Dermis microvascular lymphatic vessel endothelial cell (primary cell): ENCODE measurements at places on chromosomes 16 and 17. TPM values are rescaled to one million over a fixed set of nuclear protein-coding genes. Genes with fewer than 3 reads are reported as not detected.

The ABCC11 gene
- total RNA-seq: not detected in 2 replicates

The ARHGDIG gene
- 0.13 TPM in 1 of 2 replicates, not detected in the other for total RNA-seq

The VMO1 gene
- total RNA-seq: 0.38 and 0.39 TPM in 2 replicates

The WNT9B gene
- not detected in 2 replicates for total RNA-seq

The CKLF gene
- total RNA-seq: 69.7 and 84.0 TPM in 2 replicates

The KARS1 gene
- total RNA-seq: 131 and 144 TPM in 2 replicates

The SOX15 gene
- 0.13 TPM in 2 replicates for total RNA-seq

The LYZL6 gene
- not detected in 2 replicates for total RNA-seq

The OSBPL7 gene
- 4.6 and 6.3 TPM in 2 replicates for total RNA-seq

The PCGF2 gene
- 3.2 and 5.6 TPM in 2 replicates for total RNA-seq

The ERI2 gene
- total RNA-seq: 7.8 and 9.2 TPM in 2 replicates

The ZNF768 gene
- total RNA-seq: 13.7 and 17.7 TPM in 2 replicates

The AKAP1 gene
- 22.1 and 23.3 TPM in 2 replicates for total RNA-seq

The TP53TG3C gene
- total RNA-seq: not detected in 2 replicates

The CCL4L2 gene
- total RNA-seq: not detected in 2 replicates

The BCAR1 gene
- 78.3 and 141 TPM in 2 replicates for total RNA-seq

The CLEC18B gene
- total RNA-seq: 0.13 TPM in 1 of 2 replicates, not detected in the other

The TMC5 gene
- total RNA-seq: under 0.01 TPM in 1 of 2 replicates, not detected in the other

The KRTAP1-5 gene
- not detected in 2 replicates for total RNA-seq

The CFDP1 gene
- total RNA-seq: 36.0 and 52.4 TPM in 2 replicates

The SOX8 gene
- total RNA-seq: 0.26 and 0.51 TPM in 2 replicates

The ZFHX3 gene
- total RNA-seq: 4.4 and 8.5 TPM in 2 replicates

The NPIPB9 gene
- total RNA-seq: 0.77 and 1.3 TPM in 2 replicates

The GPR179 gene
- not detected in 2 replicates for total RNA-seq
